ENCODE measurements at places on chromosomes 7 and 10.

DNA sequence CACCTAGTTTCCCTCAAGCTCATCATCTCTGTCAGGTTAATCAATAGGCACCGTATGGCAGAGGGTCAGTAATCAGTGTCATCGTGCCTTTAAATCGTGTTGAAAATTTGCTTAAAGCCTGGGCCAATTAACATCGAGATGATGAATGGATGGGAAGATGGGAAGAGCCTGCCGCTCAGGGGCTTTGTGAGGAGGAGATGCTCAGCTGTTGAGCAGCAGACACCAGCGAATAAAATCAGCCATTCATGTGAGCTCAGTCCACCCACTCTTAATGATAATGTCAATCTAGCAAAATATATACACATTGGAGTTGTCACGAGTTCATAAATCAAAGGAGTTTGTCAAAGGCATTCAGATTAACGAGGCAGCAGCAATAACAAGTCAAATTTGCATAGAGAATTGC, 97.7 kb downstream of the BTRC start:
- DNase-seq = no peak

DNA sequence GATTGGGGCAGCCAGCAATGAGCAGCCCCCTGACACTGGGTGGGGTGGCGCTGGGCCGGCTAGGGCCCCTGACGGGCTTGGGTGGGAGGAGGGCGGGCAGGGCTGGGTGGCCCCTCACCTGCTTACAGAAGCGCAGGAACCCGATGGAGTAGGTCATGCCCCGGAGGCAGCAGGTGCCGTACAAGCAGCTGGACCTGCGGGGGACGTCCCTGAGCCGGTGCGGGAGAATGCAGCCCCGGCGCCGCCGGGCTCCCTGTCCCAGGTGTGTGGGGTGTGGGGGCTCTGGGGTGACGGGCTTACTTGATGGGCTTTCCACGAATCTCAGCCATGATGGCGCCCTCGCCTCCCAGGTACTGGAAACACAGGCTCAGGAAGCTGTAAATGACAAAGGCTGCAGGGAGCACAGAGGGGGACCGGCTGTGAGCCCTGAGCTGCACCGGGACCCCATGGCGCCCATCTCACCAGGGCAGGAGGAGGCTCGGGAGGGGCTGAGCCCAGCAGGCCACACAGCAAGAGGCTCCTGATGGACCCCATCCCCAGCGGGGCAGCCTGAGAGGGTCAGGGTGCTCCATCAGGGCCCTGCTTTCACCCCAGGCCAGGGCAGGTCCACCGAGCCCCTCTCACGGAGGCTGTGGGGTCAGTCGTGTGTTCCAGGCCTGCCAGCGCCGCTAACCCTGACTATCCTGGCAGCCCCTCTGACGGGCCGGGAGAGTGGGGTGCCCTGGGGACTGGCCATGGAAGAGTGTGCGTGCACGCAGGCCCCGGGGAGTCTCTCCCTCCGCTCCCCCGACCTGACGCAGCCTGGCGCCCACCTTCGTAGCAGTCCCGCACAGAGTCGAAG, 5.8 kb downstream of the TMEM184A start:
- DNase-seq = no peak

- no peak for DNase-seq
Measured at GRCh38 chr10:57897611-57898010, 370.1 kb downstream of the IPMK start.

DNA sequence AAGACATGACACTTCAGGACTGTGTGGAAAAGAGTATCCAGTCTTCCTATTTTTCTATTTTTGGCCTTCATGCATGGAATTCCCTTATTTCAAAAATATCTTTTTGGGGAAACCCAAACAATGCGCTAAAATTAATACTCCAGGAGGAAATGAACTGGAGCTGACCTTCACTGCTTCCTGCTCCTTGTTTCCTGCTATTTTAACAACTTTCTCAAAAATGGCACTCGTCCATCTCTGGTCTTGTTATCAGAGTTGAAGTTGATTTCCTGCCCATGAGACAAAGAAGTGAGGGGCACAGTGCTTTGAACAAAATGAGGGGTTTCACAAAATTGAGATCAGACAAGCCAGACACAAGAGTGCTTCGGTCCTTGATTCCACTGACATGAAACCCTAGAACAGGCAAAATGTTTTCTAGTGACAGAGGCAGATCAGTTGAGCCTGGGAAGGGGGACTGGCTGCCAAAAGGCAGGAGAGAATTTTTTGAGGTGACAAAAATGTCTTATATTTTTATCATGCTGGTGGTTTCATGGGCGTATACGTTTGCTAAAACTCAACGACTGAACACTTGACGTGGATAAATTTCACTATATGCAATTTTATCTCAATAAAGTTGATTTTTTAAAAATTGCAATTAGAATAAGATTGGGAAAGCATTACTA, 193.2 kb downstream of the CREB5 start:
- no peak for DNase-seq

GRCh38 chr7:74280985-74281384, 8.2 kb upstream of the CLIP2 start:
- no peak for DNase-seq

- no peak for DNase-seq
Measured at GRCh38 chr7:20388084-20388483, 57.4 kb downstream of the ITGB8 start.

DNA sequence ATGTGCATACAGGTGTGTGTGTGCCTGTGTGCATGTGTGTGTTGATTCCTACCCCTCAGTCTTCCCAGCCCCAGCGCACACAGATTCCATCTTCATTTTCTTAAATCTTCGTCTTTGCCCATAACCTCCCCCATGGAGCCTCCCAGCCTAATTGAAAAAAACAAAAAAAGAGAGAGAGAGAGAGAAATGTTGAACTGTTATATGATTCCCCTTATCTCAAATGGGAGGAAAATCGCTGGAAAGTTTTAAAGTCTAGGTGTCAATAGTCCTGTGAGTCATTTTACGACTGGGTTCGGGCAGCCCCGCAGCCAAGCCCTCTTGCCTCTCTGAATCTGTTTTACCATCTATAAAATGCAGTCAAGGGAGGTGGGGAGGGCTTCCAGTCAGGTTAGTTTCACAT, 60.9 kb downstream of the SPOCK2 start:
- no peak for DNase-seq

- DNase-seq = no peak
Measured at GRCh38 chr7:152902054-152902453, 142.5 kb downstream of the ACTR3B start.

GRCh38 chr7:84177758-84178412, 16.7 kb downstream of the SEMA3A start:
- DNase-seq = no peak

- no peak for DNase-seq
Measured at GRCh38 chr7:83451501-83452045, 197.4 kb downstream of the SEMA3E start.

DNA sequence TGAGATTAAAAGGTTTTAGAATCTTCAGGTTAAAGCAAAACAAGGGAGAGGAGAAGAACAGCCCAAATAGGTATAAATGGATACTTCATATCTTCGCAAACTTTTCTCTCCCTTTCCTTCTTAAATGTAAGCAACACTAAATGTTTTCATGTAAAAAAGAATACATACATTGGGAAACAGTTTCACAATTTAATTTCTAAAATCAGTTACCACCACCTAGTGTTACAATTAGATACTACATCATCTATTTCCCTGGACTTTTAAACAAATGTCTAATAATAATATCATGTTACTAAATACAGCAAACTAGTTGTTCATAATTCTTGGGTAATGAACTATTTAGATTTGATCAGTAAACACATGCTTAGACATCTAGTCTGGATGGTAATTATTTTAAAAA, 35.8 kb downstream of the MINDY3 start:
- no peak for DNase-seq
